NCI-H748 treated with DMSO at 0.1 percent for 48 hours (cell line): ENCODE measurements at places on chromosomes 6 and 20.

- peak; percentile 19 for DNase-seq
Observed at GRCh38 chr6:161498359-161498758, 224.5 kb upstream of the AGPAT4 start.

- no peak for DNase-seq
Observed at GRCh38 chr20:32634041-32634805, 39.5 kb downstream of the C20orf203 start.

- DNase-seq: no peak
Observed at GRCh38 chr6:13152764-13153163, 175.6 kb downstream of the TBC1D7 start.

- DNase-seq: no peak
Observed at GRCh38 chr20:13277663-13278295, 56.7 kb downstream of the ISM1 start.

DNA sequence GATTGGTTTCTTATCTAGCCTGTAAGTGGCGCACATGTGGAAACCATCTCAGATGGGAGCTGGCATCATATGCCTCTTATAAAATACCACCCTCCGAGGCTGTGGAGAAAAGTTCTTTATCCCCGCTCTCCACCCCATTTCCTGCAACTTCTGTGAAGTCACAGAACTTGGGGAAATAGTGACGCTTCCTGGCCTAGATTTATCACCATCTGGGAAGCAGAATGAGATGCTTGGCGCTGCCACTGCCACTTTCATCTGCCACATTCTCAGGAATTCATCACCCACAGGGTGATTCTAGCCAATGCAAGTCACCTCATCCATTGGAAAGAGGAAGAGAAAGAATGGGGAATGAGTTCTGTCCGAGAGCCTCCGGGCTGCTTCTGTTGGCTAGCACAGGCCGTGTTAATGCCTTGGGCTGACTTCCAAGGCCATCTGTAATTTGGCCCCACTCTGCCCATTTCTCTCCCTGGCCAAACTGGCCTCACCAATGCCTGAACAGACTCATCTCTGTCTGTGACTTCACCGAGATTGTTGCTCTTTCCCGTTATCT lies 148.8 kb upstream of the SOX4 start:
- DNase-seq: no peak

GRCh38 chr6:92180090-92180489 lies 1239.3 kb downstream of the EPHA7 start:
- no peak for DNase-seq

- DNase-seq: no peak
Observed at GRCh38 chr6:125658136-125658535, 91.3 kb upstream of the HEY2 start.

GRCh38 chr6:139743664-139744437 lies 369.4 kb upstream of the CITED2 start:
- no peak for DNase-seq

DNA sequence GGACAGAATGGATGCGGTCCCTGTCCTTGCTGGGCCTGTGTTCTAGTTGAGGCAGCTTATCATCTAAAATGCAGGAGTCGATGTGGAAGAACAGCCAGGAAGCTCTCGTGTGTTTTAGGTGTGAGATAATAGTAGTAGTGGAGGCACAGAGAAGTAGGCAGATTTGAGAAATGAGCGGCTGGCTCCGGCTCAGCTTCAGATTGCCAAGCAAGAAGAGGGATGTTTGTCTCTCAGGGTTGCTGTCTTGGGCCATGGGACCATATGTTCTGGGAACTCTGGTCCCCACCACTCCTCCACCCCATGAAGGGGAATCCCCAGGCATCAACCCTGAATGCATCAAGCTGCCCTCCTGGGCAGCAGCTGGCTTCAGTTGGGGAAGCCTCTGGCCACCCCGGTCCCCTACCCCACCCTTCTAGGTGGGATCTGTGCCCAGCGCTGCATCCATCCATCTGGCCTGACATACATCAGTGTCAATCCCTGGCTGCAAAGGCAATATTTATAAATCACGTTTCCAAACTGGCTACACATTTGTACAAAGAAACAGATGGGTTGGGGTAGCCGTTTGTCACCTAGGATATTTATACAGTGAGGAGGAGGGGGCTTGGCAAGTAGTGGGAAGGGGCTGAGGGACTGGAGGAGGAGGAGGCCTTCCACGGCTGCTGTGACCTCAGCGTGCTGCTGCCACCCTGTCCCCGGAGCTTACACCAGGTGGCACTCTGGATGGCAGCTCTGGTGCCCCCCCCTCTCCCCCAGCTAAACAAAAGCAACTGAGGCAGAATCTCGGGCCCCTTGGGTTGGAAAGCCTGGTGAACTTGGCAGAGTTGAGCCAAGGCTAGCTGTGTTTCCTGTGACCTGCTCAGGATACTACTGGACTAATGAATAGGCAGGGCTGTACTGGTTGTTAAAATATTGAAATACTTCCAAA lies 64.4 kb downstream of the CD40 start:
- DNase-seq: no peak

- DNase-seq: no peak
Observed at GRCh38 chr6:96613291-96613999, 50.5 kb downstream of the FHL5 start.
